ENCODE measurements at places on chromosomes 5 and 9. TPM values are rescaled to one million over a fixed set of nuclear protein-coding genes. Genes with fewer than 3 reads are reported as not detected.

- H3K27ac ChIP-seq, result no peak overlapping the region
- no peak for DNase-seq
- no peaks in the 10 kb centered on the region for H3K27me3 ChIP-seq
- no peaks in the 10 kb centered on the region for H3K36me3 ChIP-seq
- no peaks in the 10 kb centered on the region for H3K4me1 ChIP-seq
These were observed 218.5 kb upstream of the SLC30A5 start for GRCh38 chr5:68875351-68875750.

- DNase-seq, result peak; percentile 67
- peaks cover 17% of the 10 kb centered on the region for H3K36me3 ChIP-seq
- peak overlapping the region; percentile 66 for H3K27ac ChIP-seq
- peaks cover 49% of the 10 kb centered on the region for H3K4me1 ChIP-seq
- peak overlapping the region; percentile 83 for H3K4me3 ChIP-seq
These were observed 1.9 kb downstream of the LPAR1 start for GRCh38 chr9:111036429-111036789.

- no peak for DNase-seq
- no peak overlapping the region for H3K4me3 ChIP-seq
- H3K27ac ChIP-seq, result no peak overlapping the region
These were observed 33.9 kb downstream of the GOLGA1 start for GRCh38 chr9:124906966-124907365.

C5orf58 gene
- total RNA-seq, result not detected

ECSCR gene
- total RNA-seq, result 0.36 TPM

DNA sequence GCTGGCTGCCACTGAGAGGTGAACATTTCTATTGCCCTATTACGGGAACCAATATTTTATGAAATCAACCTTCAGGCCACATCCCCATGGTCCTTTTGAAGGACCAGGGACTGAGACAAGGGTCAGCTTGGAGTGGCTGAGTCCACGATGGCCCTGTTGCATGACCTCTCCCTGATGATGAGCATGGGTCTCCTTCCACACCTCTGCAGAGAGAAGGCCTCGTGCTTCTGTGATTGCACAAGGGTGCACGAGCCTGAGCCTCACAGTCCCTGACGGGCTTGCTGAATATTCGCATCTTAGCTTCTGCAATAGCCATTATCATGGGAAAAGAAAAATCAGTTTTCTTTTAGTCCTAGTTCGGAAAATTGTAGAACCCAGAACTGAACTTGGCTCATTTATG lies 255.0 kb upstream of the IRX2 start:
- DNase-seq, result no peak
- no peaks in the 10 kb centered on the region for H3K27me3 ChIP-seq
- H3K27ac ChIP-seq, result no peak overlapping the region
- no peak overlapping the region for H3K4me3 ChIP-seq

- no peak overlapping the region for H3K4me3 ChIP-seq
- peak; percentile 55 for DNase-seq
- H3K27ac ChIP-seq, result no peak overlapping the region
- peaks cover 40% of the 10 kb centered on the region for H3K4me1 ChIP-seq
These were observed 111.5 kb downstream of the PAX5 start for GRCh38 chr9:36922548-36922947.

- no peak overlapping the region for H3K27ac ChIP-seq
- DNase-seq, result no peak
- peaks cover 5% of the 10 kb centered on the region for H3K36me3 ChIP-seq
- no peak overlapping the region for H3K4me3 ChIP-seq
These were observed 119.8 kb upstream of the CDH9 start for GRCh38 chr5:27158171-27158570.

IFNB1 gene
- not detected for total RNA-seq

- no peaks in the 10 kb centered on the region for H3K4me1 ChIP-seq
- H3K27ac ChIP-seq, result no peak overlapping the region
- no peaks in the 10 kb centered on the region for H3K36me3 ChIP-seq
- no peak overlapping the region for H3K4me3 ChIP-seq
- no peaks in the 10 kb centered on the region for H3K27me3 ChIP-seq
These were observed 520.1 kb downstream of the CHSY3 start for GRCh38 chr5:130424341-130424740.

DNA sequence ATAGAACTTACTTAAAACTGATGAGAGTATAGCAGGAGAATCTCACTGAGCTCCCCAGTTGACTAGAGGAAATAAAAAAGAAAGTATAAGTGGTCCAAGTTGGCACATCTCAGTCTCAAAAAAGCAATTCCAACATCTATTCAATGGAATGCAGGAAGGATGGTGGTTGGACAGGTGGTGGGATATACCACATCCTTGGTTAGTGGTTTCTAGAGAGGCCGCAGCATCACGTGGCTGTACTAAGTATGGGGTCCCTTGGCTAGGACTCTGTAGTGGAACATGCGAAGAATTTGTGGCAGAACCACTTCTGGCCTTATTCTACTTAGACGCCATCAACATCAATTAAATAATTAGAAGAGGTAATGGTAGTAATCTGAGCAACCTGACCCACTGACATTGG lies 232.4 kb downstream of the SAXO1 start:
- H3K36me3 ChIP-seq, result no peaks in the 10 kb centered on the region
- DNase-seq, result no peak
- no peak overlapping the region for H3K27ac ChIP-seq
- no peaks in the 10 kb centered on the region for H3K4me1 ChIP-seq

ANKRD34B gene
- not detected for total RNA-seq

- H3K4me1 ChIP-seq, result no peaks in the 10 kb centered on the region
- H3K4me3 ChIP-seq, result no peak overlapping the region
- no peaks in the 10 kb centered on the region for H3K36me3 ChIP-seq
- peaks cover 31% of the 10 kb centered on the region for H3K27me3 ChIP-seq
- DNase-seq, result no peak
These were observed 239.8 kb downstream of the IRX2 start for GRCh38 chr5:2511706-2512105.

- DNase-seq, result no peak
- no peaks in the 10 kb centered on the region for H3K4me1 ChIP-seq
- no peak overlapping the region for H3K27ac ChIP-seq
- no peaks in the 10 kb centered on the region for H3K27me3 ChIP-seq
- no peak overlapping the region for H3K4me3 ChIP-seq
These were observed 16.0 kb upstream of the ASTN2 start for GRCh38 chr9:117430813-117431212.

GRCh38 chr5:141515141-141515540 lies 26.3 kb downstream of the PCDHGC5 start:
- H3K27ac ChIP-seq, result no peak overlapping the region
- peaks cover 29% of the 10 kb centered on the region for H3K36me3 ChIP-seq
- peaks cover 7% of the 10 kb centered on the region for H3K4me1 ChIP-seq
- DNase-seq, result no peak

CTXN3 gene
- not detected for total RNA-seq

All from PC-3 (cell line).